NCI-H82 (cell line): ENCODE measurements at places on chromosomes 2 and 18.

DNA sequence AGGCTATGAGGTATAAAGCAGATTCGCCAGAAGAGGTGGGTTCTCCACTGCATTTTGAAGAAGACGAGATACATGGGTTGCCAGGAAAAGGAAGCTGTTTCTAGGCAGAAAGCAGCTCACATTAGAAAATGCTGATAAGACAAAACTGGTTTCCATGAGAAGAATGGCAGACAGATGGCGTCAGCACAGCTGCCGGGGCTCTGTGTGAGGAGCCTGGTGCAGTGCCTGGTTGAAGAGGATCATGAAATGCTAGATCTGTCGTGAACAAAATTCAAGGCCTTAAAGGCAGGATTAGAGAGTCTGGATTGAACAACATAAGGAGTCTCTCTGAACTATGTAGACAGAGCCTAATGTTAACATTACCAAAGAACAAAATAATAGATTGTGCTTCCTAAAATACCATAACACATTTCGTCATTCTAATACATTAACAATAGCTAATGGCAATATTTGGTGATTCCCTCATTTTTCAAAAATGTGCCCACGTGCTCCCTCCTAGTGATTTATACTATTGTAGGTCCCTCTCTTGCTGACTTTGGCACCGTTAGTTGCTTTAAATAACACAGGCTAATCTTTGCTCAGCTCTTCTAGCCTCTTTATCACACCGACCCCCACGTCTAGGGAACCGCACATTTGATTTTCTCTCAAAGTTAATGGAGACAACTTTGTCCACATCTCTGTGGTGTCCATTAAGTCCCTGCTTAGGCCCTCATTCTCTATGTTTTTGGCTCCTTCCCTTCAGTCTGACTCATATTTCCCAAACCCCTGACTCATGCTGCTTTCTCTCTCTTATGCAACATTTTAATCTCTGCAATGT is 38.2 kb downstream of the EFEMP1 start:
- DNase-seq: peak; percentile 10

GRCh38 chr2:236764716-236765115 is 195.1 kb downstream of the ACKR3 start:
- DNase-seq: no peak

DNA sequence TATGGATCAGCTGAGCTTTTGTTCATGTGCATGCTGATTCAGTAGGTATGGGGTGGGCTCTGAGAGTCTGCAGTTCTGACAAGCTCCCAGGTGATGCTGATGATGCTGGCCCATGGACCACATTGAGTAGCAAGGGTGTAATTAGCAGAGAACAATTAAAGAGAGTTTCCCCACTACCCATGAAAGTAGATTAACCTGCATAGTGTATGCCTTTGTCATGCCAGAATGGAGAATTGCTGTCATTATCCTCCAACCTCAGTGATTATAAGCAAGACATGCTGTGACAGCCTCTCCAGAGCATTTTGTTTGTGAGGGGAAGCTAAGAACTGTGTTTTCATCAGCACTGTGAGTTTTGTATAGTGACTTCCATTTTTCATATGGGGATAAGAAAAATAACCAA is 59.5 kb upstream of the LYPD1 start:
- DNase-seq: no peak

- no peak for DNase-seq
Observed at GRCh38 chr18:27473318-27473717, 288.2 kb upstream of the CHST9 start.

DNA sequence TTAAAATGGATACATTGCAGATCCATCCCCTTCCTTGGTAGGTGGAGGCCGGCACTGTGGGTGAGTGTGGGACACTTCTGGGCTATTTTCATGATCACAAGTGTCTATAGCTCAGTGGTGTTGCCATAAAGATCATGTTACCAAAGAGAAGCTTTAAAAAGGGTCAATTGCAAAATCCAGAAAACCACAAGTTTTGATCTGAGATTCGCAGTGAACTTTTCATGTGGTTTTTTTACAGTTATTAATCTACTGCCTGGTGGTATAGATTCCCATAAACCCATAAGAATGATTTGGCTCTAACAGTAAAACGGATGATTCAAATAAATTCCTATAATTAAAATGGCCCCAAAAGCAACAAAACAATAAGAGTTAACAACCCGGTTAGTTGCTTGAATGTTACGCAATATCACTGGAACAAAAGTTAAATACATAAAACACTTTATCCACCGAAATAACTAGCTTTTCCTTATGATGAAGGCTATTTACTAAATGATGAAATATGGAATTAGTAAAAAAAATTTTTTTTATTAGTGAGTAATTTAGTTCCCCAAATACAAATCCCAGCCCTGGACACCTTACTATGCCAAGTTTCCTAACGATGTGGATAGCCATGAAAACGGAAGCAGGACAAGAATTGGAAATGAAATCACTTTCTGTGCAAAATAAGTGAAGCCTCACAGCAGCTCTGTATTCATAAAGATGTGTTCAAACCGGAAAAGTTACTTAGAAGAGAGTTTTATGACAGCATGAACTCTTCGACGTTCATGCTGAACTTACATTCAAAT is 95.6 kb upstream of the THOC1 start:
- no peak for DNase-seq

- DNase-seq: no peak
Observed at GRCh38 chr2:143467011-143467410, 337.8 kb downstream of the ARHGAP15 start.

DNA sequence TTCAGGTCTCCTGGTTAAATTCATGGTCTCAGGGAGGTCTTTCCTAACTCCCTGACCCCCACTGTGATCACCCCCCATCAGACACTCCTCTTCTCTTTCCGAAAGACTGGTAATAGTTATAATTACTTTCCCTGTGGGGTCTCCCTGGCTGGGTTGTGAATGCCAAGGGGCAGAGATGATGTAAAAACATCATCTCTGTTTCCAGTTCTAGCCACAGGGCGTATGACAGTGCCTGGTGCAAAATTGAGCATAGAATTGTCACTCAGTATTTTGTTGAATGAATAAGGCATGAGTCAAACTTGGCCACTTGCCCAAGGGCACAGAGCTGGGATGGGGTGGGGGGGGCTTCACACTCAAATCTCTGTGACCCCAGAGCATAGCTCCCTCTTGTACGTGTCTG is 65.2 kb downstream of the LTBP1 start:
- DNase-seq: no peak

GRCh38 chr2:174286172-174286571 is 37.8 kb upstream of the OLA1 start:
- no peak for DNase-seq

DNA sequence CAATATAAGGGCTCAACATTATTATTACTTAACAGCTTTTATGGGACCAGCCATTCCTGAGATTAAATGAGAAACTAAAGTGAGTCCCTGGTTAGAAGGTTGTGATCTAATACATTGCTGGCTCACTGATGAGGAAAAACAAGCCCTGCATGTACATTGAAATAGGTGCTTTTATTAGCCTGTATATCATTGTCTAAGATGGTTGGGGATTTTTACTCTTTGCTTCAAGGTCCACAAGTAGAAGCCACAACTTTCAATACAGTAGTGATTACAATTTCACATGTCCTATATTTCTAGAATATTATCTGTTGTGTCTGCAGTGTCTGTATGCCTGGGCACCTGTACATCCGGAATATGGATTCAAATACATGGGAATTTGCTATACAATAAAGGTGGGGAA is 104.1 kb upstream of the FZD5 start:
- no peak for DNase-seq

DNA sequence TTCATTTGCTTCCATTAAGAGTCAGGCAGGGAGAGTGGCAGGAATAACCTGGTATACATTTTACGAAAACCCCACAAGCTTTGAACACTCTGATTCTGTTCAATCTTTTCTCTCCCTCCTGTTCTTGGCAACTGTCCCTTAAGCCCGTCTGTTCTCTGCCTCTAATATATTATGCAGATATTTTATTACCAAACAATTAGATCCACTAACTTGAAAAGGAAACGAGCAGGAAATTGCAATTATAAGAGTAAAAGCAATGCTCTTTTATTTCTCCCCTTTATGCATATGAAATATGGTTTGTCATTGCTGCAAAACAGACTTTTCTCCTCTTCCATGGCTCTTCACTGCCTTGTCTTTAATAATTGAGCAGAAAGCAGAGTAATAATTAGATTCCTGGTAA is 149.1 kb upstream of the CELF4 start:
- DNase-seq: no peak

- DNase-seq: no peak
Observed at GRCh38 chr2:26809211-26809610, 23.4 kb downstream of the CENPA start.

GRCh38 chr2:186641132-186641806 is 51.4 kb downstream of the ITGAV start:
- no peak for DNase-seq

- no peak for DNase-seq
Observed at GRCh38 chr18:74689251-74689650, 91.6 kb downstream of the ZNF407 start.

GRCh38 chr2:38239452-38239851 is 137.6 kb downstream of the ATL2 start:
- DNase-seq: no peak

GRCh38 chr2:26299471-26300101 is 46.4 kb upstream of the SELENOI start:
- DNase-seq: no peak

DNA sequence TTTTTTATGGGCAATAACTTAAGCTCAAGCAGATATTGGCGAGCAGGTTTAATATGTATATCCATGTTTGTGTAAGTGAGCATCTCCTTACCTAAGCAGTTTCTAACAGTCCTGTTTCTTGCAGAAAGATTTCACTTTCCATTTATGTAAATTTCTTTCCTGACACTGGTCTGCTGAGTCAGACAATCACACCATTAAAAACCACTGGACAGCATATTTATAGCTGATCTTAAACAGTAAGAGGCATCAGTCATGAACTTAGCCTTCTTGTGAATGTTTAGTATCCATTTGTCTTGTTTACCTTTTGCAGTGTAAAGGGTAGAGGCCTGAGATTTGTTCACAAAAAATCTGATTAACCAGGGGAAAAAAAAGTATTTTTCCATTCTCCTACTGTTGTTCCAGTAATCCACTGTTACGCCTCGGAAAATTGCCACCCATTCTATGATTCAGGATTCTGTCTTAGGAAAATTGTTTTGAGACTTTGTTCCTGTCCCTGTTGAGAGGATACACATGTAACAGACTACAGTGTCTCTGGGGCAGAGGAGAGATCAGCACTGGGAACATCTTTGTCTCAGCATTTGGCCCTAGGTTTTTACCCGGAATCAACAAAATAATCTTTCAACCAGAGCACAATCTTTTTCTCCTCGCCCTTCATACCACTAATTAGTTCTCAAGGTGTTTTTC is 521.0 kb upstream of the NRP2 start:
- DNase-seq: no peak

GRCh38 chr18:59802031-59802430 is 97.8 kb upstream of the PMAIP1 start:
- DNase-seq: no peak

- DNase-seq: no peak
Observed at GRCh38 chr2:150549381-150549780, 61.9 kb upstream of the RND3 start.

DNA sequence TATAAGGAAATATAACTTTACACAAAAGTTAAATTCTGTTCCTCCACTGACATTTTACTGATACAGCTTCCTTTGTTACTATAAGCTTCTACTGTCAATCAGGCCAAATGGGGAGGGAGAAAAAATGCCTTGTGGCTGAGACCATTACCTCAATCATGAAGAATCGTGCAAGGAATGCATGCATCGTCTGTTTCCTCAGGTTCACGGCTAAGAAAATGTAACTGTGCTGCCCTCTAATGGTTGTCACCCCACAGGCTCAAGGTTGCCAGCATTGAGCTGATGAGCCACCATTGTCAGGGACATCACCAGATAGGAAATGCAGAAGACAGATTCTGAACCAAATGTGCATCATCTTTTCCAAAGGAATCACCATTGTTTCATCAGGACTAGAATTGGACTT is 426.9 kb downstream of the CDH2 start:
- DNase-seq: peak; percentile 89

DNA sequence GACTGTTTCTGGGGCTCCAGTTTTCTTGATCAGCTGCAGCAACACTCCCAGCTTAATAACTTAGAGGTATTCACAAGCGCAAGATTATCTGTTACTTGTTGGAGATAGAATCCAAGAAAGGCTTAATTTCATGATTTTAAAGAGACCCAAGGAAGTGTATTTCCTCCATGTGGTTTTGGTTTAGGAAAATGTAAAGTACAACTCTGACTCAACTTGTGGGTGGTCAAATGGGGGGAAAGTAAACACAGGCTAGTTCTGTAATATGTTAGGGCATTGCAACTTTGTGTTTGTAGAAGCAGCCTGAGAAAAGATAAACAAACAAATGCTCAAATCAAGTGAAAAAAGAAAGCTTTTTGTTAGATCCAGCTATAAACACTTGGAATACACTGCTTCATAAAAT is 90.1 kb upstream of the COL3A1 start:
- no peak for DNase-seq
